Daoy (cell line): ENCODE measurements at places on chromosomes 6 and 20. TPM values are rescaled to one million over a fixed set of nuclear protein-coding genes. Genes with fewer than 3 reads are reported as not detected.

Gene SSTR4
- not detected in 2 replicates for total RNA-seq

Gene AKAP12
- 380 and 396 TPM in 2 replicates for total RNA-seq

Gene CST5
- total RNA-seq, result not detected in 2 replicates

Gene ANGPT4
- under 0.01 and 0.03 TPM in 2 replicates for total RNA-seq

Gene XKR7
- total RNA-seq, result under 0.01 and 0.12 TPM in 2 replicates

Gene CYB5R4
- total RNA-seq, result 50.9 and 52.6 TPM in 2 replicates

Gene SLC52A3
- 3.0 and 3.6 TPM in 2 replicates for total RNA-seq

Gene DYNLT2
- total RNA-seq, result 1.8 and 2.3 TPM in 2 replicates

Gene RIMS4
- 2.0 and 2.1 TPM in 2 replicates for total RNA-seq

Gene UBE2C
- 167 and 200 TPM in 2 replicates for total RNA-seq

Gene SLC26A8
- not detected in 2 replicates for total RNA-seq

Gene HLA-DRB1
- 0.34 and 0.63 TPM in 2 replicates for total RNA-seq

Gene TRIM40
- not detected in 2 replicates for total RNA-seq

Gene FAM217A
- total RNA-seq, result not detected in 2 replicates

Gene HCRTR2
- total RNA-seq, result not detected in 2 replicates

Gene RBPJL
- total RNA-seq, result not detected in 2 replicates

Gene FKBP1C
- 0.21 TPM in 1 of 2 replicates, not detected in the other for total RNA-seq

Gene FBXO9
- total RNA-seq, result 74.7 and 90.8 TPM in 2 replicates

Gene ALDH5A1
- 2.1 and 3.4 TPM in 2 replicates for total RNA-seq

Gene MAD2L1BP
- total RNA-seq, result 24.1 and 59.5 TPM in 2 replicates

Gene MRPS10
- 95.7 and 99.2 TPM in 2 replicates for total RNA-seq

Gene HUS1B
- total RNA-seq, result 2.9 and 6.8 TPM in 2 replicates

Gene APOM
- 0.18 and 1.4 TPM in 2 replicates for total RNA-seq

Gene TMEM74B
- total RNA-seq, result 0.06 TPM in 1 of 2 replicates, not detected in the other

Gene MYLK4
- 0.34 and 0.39 TPM in 2 replicates for total RNA-seq

Gene TRIM31
- total RNA-seq, result 0.11 TPM in 1 of 2 replicates, not detected in the other
